Pons (tissue), 1 donor: ENCODE measurements at places on chromosomes 16 and 17.

- DNase-seq: peak; percentile 2
These were observed 47.1 kb downstream of the IRX3 start for GRCh38 chr16:54239456-54239855.

GRCh38 chr16:67158637-67159600, 790 bp downstream of the TRADD start:
- DNase-seq: no peak

GRCh38 chr16:35102780-35103403, 1643.5 kb downstream of the TP53TG3F start:
- DNase-seq: no peak

- DNase-seq: no peak
These were observed 228.2 kb downstream of the SOX9 start for GRCh38 chr17:72349011-72349410.

DNA sequence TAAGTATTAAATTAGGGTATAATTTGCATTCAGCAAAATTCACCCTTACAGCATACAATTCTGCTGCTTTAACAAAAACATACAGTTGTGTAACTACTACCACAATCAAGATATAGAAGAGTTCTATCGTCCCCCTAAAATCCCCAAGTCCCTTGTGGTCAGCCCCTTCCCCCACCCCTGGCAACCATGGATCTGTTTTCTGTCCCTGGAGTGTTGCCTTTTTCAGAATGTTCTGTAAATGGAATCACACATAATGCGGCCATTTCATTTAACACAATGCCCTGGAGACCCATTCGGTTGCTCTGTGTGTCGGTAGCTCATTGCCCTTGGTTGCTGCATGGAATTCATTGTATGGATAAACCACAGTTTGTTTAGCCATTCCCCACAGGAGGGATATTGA, 190.2 kb downstream of the IRX5 start:
- DNase-seq: no peak
